ENCODE measurements at places on chromosomes 2 and 18. TPM values are rescaled to one million over a fixed set of nuclear protein-coding genes. Genes with fewer than 3 reads are reported as not detected.

AGXT gene
- total RNA-seq: not detected

STRADB gene
- total RNA-seq: 57.6 TPM

CASP10 gene
- total RNA-seq: 9.1 TPM

- DNase-seq: no peak
Observed at GRCh38 chr2:20633001-20633400, 17.9 kb downstream of the HS1BP3 start.

DNA sequence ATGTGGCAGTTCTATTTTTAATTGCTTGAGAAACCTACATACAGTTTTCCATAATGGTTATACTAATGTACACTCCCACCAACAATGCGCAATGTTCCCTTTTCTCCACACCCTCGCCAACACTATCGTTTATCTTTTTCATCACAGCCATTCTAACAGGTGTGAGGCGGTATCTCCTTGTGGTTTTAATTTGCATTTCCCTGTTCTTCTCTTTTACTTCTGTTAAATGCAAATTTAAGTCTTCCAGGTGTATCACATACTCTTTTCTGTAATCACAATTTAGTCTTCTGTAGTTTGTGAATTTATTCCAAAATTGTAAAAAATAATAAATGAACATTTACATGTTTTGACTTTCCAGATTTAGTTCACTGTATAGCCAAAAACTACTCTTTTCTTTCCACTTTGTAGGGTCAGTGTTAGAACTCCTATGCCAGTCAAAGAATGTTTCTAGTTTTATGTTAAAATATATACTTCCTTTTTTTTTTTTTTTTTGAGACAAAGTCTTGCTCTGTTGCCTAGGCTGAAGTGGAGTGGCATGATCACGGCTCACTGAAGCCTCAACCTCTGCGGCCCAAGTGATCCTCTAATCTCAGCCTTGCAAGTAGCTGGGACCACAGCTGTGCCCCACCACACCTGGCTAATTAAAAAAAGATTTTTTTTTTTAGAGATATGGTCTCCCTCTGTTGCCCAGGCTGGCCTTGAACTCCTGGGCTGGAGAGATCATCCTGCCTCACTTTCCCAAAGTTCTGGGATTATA is 15.4 kb upstream of the ACYP2 start:
- no peak for DNase-seq

GRCh38 chr2:192047315-192048107 is 147.2 kb downstream of the TMEFF2 start:
- DNase-seq: no peak

DNA sequence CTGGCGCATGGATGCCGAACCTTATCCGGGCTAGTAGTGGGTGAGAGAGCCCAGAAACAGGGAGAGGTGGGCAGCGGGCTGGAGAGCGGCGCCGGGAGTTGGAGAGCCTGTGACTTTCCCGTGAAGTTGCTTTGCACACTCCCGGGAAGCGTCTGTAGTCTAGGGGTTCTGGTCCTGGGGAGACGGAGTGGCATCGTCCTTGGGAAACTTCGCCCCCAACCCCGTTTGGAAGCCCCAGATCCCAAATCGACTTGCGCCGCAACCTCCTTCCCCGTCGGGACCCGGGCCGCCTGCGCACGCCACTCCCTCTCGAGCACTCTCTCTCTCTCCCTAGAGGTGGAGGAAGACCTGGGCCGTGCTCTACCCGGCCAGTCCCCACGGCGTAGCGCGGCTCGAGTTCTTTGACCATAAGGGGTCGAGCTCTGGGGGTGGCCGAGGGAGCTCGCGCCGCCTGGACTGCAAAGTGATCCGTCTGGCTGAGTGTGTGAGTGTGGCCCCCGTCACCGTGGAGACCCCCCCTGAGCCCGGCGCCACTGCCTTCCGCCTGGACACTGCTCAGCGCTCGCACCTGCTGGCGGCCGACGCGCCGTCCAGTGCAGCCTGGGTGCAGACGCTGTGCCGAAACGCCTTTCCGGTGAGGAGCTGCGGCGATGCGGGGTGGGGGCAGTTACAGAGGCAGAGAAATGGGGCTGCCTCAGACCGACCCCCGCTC is 456 bp downstream of the DOK1 start:
- no peak for DNase-seq

- DNase-seq: no peak
Observed at GRCh38 chr2:209348433-209348832, 75.4 kb upstream of the MAP2 start.

GRCh38 chr18:36623681-36624190 is 205.1 kb downstream of the TPGS2 start:
- DNase-seq: no peak

DNA sequence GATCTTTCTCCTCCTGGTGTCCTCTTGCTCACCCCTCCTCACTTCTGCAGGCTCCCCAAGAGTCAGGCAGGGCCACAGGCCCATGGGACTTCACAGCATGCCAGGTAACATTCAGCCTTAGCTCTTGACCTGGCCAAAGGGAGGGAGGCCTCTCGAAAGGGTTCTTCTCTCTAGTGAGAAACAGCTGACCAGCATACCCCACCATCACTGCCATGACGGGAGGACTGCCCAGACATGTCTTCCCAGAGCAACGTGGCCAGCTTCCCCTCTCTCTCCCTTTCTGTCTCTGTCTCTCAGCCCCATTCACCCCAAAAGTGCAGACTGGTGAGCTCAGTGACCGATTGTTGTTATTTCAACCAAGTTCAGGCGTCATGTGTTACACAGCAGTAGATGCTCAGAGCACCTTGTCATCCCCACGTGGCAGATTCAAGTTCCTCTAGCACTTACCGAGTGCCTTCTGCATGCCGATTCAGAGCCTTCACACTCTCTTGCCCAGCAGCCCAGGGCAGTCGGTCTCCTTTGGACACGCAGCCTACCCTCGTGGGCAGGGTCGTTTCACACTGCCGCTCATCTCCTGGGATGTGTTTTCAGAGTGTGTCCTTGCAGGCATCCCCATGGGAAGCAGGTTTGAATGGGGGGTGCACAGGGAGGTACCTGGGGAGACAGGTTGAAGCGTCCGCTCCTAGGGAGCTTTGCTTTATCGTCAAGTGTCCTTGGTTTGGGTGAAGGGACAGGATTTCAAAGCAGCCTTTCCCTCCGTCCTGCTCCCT is 259.9 kb downstream of the NDUFA10 start:
- DNase-seq: no peak

DNA sequence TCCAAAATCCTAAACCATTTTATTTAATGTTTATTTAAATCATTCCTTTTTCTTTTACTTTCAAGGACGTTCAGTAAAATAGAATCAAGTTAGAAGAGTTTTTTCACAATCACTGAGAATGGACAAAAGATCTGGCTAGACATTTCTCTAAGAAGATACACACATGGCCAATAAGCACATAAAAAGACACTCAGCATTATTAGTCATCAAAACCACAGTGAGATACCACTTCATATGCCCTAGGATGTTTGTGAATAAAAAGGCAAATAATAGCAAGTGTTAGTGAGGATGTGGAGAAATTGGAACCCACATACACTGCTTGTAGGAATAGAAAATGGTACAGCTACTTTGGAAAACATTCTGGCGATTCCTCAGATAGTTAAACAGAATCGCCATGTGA is 76.1 kb downstream of the RHBDD1 start:
- DNase-seq: peak; percentile 21

Measured in fibroblast of the aortic adventitia (primary cell).